ENCODE measurements at places on chromosomes 7 and 10.

GRCh38 chr10:86992929-86993328, 24.6 kb downstream of the ADIRF start:
- DNase-seq = no peak

GRCh38 chr10:99809931-99810615, 27.6 kb downstream of the ABCC2 start:
- no peak for DNase-seq

GRCh38 chr10:43295436-43295835, 28.6 kb upstream of the RASGEF1A start:
- no peak for DNase-seq

DNA sequence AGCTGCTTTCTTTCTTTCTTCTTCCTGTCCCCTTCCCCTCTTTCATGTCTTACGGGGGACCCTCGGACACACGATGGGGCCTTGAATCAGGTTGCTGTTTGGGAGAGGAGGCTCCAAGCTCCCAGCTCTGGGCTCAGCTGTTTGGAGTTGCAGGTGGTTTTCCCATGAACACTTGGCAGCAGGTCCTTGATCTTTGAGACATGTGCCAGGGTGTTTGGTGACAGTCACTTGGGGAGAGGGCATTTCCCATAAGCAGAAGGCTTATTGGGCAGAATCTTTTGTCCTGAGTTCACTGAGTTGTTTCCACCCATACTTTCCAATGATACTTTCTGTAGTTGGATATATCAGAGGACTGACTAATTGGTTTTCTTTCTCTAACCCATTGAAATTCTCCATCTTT, 104.7 kb upstream of the SH2B2 start:
- no peak for DNase-seq

DNA sequence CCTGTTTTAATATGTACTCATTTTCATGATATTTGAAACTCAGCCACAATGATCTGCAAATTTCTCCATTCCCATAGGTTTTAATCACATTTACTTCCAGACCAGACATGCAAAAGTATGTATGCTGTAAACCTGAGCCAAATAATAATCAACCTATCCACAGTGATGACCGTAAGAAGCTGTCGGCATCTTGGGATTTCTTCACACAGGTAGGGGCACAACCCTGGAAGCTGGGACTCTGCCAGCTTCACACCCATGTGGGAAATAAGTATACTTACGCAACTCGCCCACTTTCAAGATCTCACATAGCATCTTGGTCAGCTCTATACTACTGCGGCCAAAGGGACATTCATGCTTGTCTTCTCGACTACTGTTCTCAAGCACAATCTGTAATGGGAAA, 352.3 kb downstream of the ELMO1 start:
- DNase-seq = no peak

GRCh38 chr10:6148251-6148701, 54.5 kb upstream of the PFKFB3 start:
- DNase-seq = no peak

GRCh38 chr7:73707045-73707631, 12.3 kb downstream of the STX1A start:
- DNase-seq = peak; percentile 31

- DNase-seq = peak; percentile 5
Observed at GRCh38 chr10:113126229-113127201, 176.5 kb downstream of the TCF7L2 start.

- no peak for DNase-seq
Observed at GRCh38 chr7:108454317-108454673, 1.9 kb downstream of the NRCAM start.

DNA sequence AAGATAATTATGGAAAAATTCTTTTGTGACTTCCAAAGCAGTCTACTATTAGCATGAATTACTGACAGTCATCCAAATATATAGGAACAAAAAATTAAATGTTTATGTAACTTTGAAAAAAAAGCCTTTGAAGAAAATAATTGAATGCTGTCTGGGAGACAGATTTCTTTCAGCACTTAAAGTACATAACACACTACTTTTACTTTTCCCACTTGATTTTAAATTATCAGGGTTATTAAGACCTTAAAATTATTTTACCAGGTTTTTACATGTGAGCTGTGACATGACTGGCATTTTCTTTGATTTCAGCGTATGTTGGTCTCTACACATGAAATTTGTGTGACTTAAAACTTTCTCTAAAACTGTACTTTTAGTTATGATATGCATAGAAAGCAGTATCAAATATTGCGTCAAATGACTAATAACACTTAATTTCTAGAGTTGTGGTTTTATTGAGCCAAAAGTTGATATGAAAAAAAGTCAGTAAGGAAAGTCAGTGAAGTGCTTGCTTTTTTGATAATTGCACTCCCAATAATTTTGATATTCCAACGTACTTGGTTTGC, 3.1 kb downstream of the PTEN start:
- DNase-seq = no peak

DNA sequence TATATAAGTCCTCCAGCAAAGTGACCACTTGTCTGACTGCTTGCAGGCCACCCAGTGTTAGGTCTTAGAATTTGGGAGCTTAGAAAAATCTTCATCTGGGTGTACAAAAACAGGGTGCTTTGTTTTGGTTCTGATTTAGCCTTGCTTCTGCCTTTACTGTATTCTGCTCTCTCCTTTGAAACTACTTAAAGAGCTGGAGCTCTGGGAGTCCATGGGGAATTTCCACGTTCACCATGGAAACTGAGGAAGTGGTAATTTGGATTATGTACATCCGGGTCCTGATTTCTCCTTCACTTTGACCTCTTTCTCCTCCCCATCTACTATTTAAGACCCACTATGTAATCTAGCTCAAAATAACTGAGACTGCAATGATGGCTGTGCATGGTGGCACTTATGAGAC, 103.0 kb downstream of the JAZF1 start:
- no peak for DNase-seq

GRCh38 chr10:31549896-31550295, 230.9 kb downstream of the ZEB1 start:
- no peak for DNase-seq

- DNase-seq = no peak
Observed at GRCh38 chr7:142812437-142813215, 41.9 kb downstream of the PRSS2 start.

GRCh38 chr10:104449391-104449790, 95.8 kb downstream of the CFAP58 start:
- no peak for DNase-seq

DNA sequence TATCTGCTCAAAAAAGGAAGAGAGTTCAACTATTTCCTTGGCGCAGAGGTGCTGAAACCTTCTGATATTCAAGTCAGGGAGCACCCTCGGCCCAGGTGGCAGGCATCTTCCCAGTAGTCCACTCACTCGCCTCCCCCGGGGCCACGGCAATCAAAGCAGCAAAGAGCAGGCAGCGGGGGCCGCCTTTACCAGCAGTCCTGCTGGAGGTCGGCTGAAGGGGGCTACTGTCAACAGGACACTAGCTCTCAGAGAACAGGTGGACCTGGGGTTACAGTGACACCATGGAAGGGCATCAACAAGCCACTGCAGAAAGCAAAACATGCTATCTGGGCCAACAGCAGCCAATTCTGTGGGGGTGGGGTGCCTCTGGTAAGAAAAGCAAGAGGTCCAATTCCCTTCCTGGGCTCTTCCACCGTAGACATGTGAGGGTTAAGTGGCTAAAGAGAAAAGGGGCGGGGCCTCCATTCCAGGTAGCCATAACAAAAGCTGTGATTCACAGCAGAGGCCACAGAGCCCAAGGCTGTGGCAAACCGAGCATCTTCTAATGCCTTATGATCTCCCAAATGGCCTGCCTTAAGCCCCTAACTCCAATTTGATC, 9.4 kb downstream of the FZD9 start:
- no peak for DNase-seq

GRCh38 chr7:95980167-95980566, 207.8 kb downstream of the DYNC1I1 start:
- no peak for DNase-seq

DNA sequence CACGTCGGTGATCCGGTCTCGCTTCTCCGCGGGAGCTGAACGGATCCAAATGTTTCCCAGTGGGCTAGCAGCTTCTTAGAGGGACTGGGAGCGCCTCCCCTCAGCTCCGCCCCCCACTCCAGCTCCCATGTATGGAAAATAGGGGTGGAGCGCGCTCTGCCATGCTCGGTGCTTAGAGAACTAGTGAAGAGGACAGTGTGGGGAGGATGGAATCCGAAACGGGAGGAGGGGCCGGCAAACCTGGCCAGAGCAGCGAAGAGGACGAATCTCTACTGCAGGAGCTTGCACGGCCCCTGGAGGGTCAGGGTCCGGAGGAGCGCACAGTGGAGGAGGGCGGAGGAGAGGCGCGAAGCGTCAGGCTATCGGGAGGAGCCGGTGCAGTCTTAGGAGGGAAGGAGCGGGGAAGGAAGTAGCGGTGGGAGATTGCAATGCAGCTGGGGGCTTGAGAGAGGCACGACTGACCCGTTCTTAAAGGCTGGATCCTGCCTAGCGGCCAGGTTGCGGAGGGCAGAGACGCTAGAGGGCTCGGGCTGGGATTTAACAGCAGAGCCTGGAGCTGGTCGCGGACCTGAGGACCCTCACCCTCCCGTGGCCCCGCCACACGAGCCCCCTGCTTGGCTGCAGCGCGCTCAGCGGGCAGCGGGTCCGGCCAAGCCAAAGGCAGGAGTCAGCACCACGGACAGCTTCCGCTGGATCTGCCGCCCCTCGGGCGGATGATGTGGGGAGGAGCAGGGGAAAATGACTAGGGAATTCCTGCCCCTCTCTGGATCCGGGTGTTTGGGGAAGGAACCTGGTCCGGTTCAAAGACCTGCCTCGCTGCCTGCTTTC, at the start of gene PRLHR:
PRLHR (minus strand) TSS at position 51 of the 828 bp plus-strand sequence. CDS start 404 bp downstream, outside the sequence.
- DNase-seq = no peak

- no peak for DNase-seq
Observed at GRCh38 chr7:111265394-111265793, 174.5 kb downstream of the LRRN3 start.

GRCh38 chr7:105816266-105816843, 60.0 kb downstream of the ATXN7L1 start:
- DNase-seq = no peak

GRCh38 chr10:60434418-60435046, 44.9 kb upstream of the ANK3 start:
- DNase-seq = no peak

- no peak for DNase-seq
Observed at GRCh38 chr7:90955641-90956207, 308.5 kb upstream of the FZD1 start.

GRCh38 chr7:36723951-36724664, at the start of gene AOAH:
Gene AOAH (minus strand): TSS chr7:36724494. CDS start chr7:36724148, 346 bp downstream.
- DNase-seq = peak; percentile 9

DNA sequence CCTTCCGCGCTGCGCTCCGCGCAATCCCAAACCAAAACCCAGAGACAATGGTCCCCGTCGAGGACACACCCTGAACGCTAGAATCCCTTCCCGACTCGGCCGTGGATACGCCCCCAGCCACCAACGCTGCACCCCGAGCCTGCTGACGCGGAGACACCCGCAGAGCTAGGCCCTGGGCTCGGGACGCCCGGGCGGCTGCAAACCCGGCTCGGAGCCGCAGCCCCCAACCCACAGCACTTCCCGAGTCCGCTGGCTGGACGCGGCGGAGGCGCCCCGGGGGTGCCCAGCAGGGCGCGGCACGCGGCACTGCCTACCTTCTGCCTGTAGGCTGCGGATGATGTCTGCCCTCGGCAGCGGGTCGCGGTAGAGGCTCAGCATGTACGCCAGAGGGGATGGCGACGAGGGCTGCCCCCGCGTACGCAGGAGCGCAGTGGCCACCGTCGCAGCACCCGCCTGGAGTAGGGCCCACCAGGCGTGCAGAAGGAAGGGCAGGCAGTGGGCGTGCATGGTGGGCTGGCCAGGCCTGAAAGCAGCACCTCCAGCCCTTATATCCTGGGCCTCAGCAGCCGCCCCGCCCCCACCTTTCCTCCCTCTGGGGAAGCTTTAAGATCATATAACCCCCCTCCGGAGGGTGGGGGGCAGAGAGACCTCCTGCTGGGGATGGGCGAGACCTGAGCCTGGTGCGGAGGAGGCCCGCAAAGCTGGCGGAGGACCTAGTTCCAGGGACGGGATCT, at the start of gene NODAL:
NODAL (minus strand) TSS at position 521 of the 734 bp plus-strand sequence; CDS start at position 507, 14 bp downstream.
- no peak for DNase-seq

DNA sequence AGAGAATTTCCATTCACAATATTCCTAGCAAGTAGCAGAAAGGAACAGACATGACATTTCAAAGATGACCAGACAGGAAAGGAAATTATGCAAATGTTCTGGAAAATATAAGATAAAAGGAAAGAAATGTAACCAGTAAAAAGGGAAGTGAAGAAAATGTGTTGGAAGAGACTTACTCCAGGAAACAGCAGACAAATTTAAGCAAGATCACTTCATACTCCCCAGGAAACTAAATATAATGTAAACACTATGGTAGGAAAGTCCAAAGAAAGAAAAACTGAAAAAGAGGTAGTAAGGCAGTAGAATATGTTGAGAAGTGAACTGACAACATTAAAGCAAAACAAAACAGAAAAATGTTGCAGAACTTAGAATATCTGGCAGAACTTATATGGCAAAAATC, 6.4 kb upstream of the ST8SIA6 start:
- no peak for DNase-seq

- no peak for DNase-seq
Observed at GRCh38 chr7:78742694-78743093, 710.8 kb downstream of the MAGI2 start.

DNA sequence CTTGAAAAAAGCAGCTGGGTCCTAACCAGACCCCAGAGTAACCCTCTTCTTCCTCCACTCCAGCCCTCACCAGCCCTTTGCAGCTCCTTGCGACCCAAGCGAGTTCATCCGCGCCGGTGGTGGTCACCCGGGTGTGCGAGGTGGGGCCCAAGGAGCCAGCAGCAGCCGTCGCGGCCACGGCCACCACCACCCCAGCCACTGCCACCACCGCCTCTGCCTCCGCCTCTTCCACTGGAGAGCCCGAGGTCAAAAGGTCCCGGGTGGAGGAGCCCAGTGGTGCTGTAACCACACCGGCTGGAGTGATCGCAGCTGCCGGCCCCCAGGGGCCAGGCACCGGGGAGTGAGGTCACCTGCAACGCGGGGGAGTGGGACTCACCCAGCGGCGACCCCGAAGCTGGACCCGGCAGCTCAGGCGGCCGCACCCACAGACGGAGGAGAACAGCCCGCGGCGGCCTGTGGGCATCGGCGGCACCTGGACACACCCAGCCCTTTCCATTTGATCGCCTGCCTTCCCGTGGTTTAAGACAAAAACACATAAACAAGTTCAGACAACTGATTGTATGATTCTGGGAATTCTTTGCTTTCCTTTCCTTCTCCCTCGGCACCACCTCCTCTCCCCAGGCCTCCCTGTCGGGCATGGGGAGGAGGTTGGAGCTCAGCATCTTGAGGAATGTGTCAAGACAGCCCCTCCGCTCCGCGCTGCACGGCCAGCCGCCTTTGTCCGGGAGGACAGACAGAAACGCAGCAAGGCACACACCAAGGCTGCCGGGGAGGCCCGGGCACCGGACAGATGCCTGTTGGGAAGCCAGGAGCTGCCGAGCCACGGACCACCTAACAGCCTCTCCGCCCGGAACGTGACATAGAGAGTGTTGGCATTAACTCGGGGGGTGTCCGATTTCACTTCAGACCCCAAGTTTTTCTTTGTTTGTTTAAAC, 13.0 kb upstream of the AP5Z1 start:
- no peak for DNase-seq

DNA sequence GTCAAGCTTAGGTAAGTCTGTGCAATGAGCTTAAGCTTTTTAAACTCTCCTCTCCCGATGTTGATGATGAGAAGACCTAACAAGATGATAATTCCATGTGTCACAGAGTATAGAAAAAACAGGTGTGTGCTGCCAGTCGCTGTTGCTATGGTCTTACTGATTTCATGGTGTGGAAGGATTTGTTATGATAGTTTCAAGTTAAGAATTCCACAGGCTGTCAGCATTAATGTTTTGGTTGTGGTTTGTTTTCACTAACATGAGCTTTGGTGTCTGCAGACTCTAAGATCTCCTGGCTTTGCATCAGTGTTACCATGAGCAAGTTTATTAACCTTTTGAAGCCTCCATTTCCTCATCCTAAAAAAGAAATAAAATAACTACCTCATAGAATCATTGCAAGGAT, 123.7 kb downstream of the NSUN6 start:
- no peak for DNase-seq

Measured in activated naive CD4-positive, alpha-beta T cell (primary cell).